Activated CD4-positive, alpha-beta T cell treated with anti-CD3 and anti-CD28 coated beads, Interleukin-2, amount 10 ng/mL, durations not matched to agents 7 days and 5 days (primary cell): ENCODE measurements at places on chromosomes 1 and 21.

- no peaks in the 10 kb centered on the region for H3K36me3 ChIP-seq
- H3K27me3 ChIP-seq = no peaks in the 10 kb centered on the region
- no peak overlapping the region for H3K27ac ChIP-seq
- H3K4me3 ChIP-seq = no peak overlapping the region
- no peak for DNase-seq
Measured at GRCh38 chr1:68703921-68704354, 207.1 kb upstream of the DEPDC1 start.

- peaks cover 21% of the 10 kb centered on the region for H3K27me3 ChIP-seq
- no peak overlapping the region for H3K4me3 ChIP-seq
- peak overlapping the region; percentile 48 for H3K27ac ChIP-seq
- no peaks in the 10 kb centered on the region for H3K36me3 ChIP-seq
- peaks cover 13% of the 10 kb centered on the region for H3K4me1 ChIP-seq
Measured at GRCh38 chr1:204295671-204296070, 64.1 kb downstream of the PLEKHA6 start.

DNA sequence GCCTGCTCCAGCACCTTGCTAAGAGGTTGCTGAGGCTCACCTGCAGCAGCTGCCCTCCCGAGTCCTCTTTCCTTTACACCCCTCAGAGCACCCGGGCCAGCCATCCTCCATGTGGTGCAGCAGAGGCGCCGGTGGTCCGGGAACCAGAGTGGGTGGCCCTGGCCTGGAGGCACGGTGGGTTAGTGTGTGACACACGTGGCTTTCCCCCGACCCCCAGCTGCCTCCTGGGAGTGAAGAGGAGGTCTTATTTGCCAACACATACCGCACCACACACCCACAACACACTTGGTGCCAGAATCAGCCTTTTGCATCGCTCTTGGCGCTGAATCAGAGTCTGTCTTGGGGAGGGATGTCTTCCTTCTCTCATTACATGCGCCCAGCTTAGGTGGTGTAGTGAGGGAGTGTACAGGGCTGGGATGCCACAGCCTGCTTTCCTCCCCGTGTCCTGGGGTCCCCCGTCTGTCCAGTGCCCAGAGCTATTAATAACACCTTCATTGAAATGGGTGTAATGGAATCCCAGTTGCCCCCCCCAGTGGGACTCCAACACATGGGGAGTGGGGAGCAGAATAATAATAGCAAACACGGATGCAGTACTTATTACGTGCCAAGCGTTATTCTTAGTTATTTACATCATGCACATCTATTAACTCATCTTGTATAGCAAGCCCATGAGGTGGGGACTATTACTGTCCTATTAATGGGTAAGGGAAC is 38.2 kb downstream of the MAPKAPK2 start:
- H3K4me3 ChIP-seq = no peak overlapping the region
- H3K27ac ChIP-seq = no peak overlapping the region
- H3K36me3 ChIP-seq = peaks cover 2% of the 10 kb centered on the region
- H3K27me3 ChIP-seq = no peaks in the 10 kb centered on the region

DNA sequence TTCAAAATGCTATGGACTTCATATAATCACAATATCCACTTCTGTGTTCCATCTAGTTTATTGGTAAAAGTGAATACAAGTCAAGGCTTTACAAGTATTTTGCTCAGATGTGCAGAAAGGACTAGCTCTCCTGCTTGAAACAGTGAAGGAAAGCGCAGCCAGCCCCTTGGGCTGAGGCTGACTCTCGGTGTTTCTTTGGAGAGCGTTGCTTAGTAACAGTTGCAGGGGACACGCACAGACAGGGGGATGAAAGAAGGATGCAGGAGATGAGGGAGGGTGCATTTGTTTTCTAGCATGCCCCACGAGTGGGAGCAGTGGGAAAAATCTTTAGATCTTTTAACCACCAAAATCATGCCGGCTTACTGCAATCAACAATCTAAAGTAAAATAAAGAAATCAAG is 9.1 kb downstream of the PYCR2 start:
- DNase-seq = no peak
- peaks cover 35% of the 10 kb centered on the region for H3K36me3 ChIP-seq
- no peaks in the 10 kb centered on the region for H3K27me3 ChIP-seq
- H3K4me1 ChIP-seq = peaks cover 35% of the 10 kb centered on the region
- no peak overlapping the region for H3K27ac ChIP-seq

DNA sequence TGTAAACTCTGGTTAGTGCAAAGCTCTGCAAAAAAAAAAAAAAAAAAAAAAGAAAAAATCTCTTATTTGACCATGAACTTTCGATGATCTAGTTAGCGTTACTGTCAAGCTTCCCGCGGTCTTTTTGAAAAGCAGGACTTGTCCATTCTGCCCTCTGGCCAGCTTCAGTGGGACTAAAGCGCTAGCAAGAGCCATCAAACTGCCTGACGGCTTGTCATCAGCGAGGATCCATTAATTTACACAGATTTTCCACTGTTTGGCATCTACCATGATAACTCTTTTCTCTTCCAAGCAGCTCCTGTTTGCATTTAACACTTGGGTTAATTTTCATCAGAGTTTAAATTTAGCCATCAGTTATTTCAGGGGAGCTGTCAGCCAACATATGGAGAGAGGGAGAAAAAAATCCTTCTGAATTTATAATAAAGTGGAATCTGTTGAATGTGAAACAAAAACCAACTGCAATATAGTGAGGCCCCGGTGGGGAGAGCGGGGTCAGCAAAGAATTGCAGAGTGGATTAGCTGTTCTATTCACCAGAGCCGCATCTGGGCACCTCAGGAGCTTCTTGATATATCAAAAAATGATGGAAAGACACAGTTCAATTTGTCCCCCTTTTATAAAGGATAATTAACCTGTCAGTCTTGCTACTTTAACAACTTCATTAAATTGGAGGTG is 298.2 kb downstream of the SPATA17 start:
- H3K27ac ChIP-seq = no peak overlapping the region
- no peak for DNase-seq
- no peaks in the 10 kb centered on the region for H3K4me1 ChIP-seq
- H3K4me3 ChIP-seq = no peak overlapping the region

GRCh38 chr1:157277913-157278312 is 139.7 kb upstream of the ETV3 start:
- no peak overlapping the region for H3K27ac ChIP-seq
- H3K27me3 ChIP-seq = peaks cover 22% of the 10 kb centered on the region
- no peak overlapping the region for H3K4me3 ChIP-seq
- no peaks in the 10 kb centered on the region for H3K4me1 ChIP-seq
- no peak for DNase-seq
- H3K36me3 ChIP-seq = no peaks in the 10 kb centered on the region

GRCh38 chr1:67040405-67040804 is 13.5 kb downstream of the SLC35D1 start:
- DNase-seq = no peak
- H3K4me1 ChIP-seq = peaks cover 1% of the 10 kb centered on the region
- peaks cover 77% of the 10 kb centered on the region for H3K36me3 ChIP-seq
- no peaks in the 10 kb centered on the region for H3K27me3 ChIP-seq
- H3K27ac ChIP-seq = no peak overlapping the region

GRCh38 chr1:68103884-68104554 is 53.6 kb upstream of the DIRAS3 start:
- H3K27ac ChIP-seq = no peak overlapping the region
- H3K4me3 ChIP-seq = no peak overlapping the region
- no peak for DNase-seq
- no peaks in the 10 kb centered on the region for H3K36me3 ChIP-seq
- no peaks in the 10 kb centered on the region for H3K4me1 ChIP-seq

DNA sequence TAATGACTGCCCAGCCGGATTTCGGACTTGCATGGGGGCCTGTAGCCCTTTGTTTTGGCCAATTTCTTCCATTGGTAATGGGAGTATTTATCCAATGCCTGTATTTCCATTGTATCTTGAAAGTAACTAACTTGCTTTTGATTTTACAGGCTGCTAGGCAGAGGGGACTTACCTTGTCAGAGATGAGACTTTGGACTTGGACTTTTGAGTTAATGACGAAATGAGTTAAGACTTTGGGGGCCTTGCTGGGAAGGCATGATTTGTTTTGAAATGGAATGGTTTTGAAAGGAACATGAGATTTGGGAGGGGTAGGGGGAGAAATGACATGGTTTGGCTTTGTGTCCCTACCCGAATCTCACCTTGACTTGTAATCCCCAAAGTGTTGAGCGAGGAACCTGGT is 9.6 kb downstream of the UBE2G2 start:
- H3K4me3 ChIP-seq = no peak overlapping the region
- H3K4me1 ChIP-seq = peaks cover 31% of the 10 kb centered on the region
- no peaks in the 10 kb centered on the region for H3K27me3 ChIP-seq
- H3K27ac ChIP-seq = no peak overlapping the region
- H3K36me3 ChIP-seq = peaks cover 12% of the 10 kb centered on the region

DNA sequence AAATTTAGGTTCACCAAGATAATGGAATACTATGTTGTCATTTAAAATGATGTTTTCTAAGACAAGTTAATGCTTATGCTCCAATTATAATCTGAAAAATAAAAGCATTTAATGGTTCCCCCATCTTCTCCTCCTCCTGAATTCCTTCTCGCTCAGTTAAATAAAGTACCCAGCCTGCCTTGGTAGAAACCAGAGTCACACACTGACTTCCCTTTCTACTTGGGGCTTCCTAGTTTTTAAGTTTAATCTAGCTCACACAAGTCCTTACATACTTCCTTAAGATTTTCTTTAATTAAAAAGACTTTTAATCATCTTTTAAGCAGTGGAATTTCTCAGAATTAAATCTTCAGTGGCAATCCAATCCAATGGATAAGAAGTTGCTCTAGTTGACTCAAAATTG is 32.9 kb downstream of the CD58 start:
- peaks cover 51% of the 10 kb centered on the region for H3K4me1 ChIP-seq
- no peak overlapping the region for H3K27ac ChIP-seq
- DNase-seq = no peak
- no peak overlapping the region for H3K4me3 ChIP-seq
- H3K27me3 ChIP-seq = no peaks in the 10 kb centered on the region
- H3K36me3 ChIP-seq = peaks cover 70% of the 10 kb centered on the region

GRCh38 chr21:44834951-44835646 is 17.2 kb upstream of the SUMO3 start:
- peaks cover 7% of the 10 kb centered on the region for H3K4me1 ChIP-seq
- H3K27ac ChIP-seq = peak overlapping the region; percentile 13
- no peaks in the 10 kb centered on the region for H3K27me3 ChIP-seq
- DNase-seq = no peak

DNA sequence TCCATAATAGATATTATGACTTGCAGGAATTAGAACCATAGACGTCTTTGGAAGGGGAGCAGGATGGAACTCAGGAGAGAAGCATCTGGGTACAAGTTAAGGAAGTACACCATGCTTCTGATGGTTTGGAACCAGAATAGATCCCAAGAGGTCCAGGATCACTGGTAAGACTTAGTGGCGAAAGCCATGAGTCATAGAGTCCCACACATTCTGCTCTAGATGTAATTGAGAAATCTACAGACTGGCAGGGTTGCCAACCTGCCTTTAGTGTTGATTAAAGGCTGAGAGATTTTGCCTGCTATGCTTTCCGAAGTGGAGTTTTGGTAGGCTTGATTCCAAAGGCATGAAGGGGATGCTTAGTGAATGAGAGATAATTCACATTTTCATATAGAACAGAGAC is 57.1 kb upstream of the C1orf87 start:
- peaks cover 10% of the 10 kb centered on the region for H3K4me1 ChIP-seq
- H3K27me3 ChIP-seq = no peaks in the 10 kb centered on the region
- H3K4me3 ChIP-seq = no peak overlapping the region
- no peak for DNase-seq

GRCh38 chr1:224770336-224770693 is 154.2 kb downstream of the CNIH3 start:
- no peak for DNase-seq
- no peak overlapping the region for H3K27ac ChIP-seq
- no peak overlapping the region for H3K4me3 ChIP-seq
- H3K27me3 ChIP-seq = peaks cover 20% of the 10 kb centered on the region
- no peaks in the 10 kb centered on the region for H3K36me3 ChIP-seq

- no peak for DNase-seq
- H3K27me3 ChIP-seq = peaks cover 7% of the 10 kb centered on the region
- H3K36me3 ChIP-seq = peaks cover 4% of the 10 kb centered on the region
- no peak overlapping the region for H3K27ac ChIP-seq
Measured at GRCh38 chr1:43513471-43514173, 17.1 kb upstream of the PTPRF start.

- H3K27me3 ChIP-seq = peaks cover 6% of the 10 kb centered on the region
- H3K36me3 ChIP-seq = no peaks in the 10 kb centered on the region
- H3K4me3 ChIP-seq = no peak overlapping the region
- H3K4me1 ChIP-seq = no peaks in the 10 kb centered on the region
Measured at GRCh38 chr1:219324171-219324570, 150.5 kb downstream of the LYPLAL1 start.

- no peak for DNase-seq
- peaks cover 33% of the 10 kb centered on the region for H3K4me1 ChIP-seq
- no peaks in the 10 kb centered on the region for H3K27me3 ChIP-seq
- H3K4me3 ChIP-seq = peak overlapping the region; percentile 35
- H3K36me3 ChIP-seq = peaks cover 4% of the 10 kb centered on the region
- peak overlapping the region; percentile 68 for H3K27ac ChIP-seq
Measured at GRCh38 chr1:107829036-107829770, 135.8 kb downstream of the VAV3 start.

DNA sequence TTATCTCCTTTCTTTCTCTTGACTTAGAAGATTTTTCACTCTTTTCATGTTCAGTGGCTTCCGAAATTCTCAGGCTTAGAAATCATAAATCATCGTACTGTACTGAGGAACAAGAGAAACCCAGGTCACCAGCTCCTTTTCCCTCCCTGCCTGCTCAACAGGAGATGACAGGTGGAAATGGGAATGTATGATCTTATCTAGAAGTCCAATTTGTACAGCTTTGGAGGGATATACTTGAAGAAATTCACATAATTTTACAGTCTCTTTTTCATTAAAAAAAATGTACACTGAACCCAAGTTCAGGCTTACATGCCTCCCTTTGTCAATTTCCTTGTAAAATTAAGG is 11.7 kb downstream of the EVA1C start:
- H3K36me3 ChIP-seq = peaks cover 2% of the 10 kb centered on the region
- no peaks in the 10 kb centered on the region for H3K4me1 ChIP-seq
- H3K4me3 ChIP-seq = no peak overlapping the region
- no peak for DNase-seq
- no peak overlapping the region for H3K27ac ChIP-seq

- peaks cover 78% of the 10 kb centered on the region for H3K36me3 ChIP-seq
- no peak overlapping the region for H3K4me3 ChIP-seq
- no peaks in the 10 kb centered on the region for H3K27me3 ChIP-seq
- peaks cover 35% of the 10 kb centered on the region for H3K4me1 ChIP-seq
- no peak for DNase-seq
- peak overlapping the region; percentile 9 for H3K27ac ChIP-seq
Measured at GRCh38 chr1:70247768-70248167, 26.6 kb downstream of the SRSF11 start.

DNA sequence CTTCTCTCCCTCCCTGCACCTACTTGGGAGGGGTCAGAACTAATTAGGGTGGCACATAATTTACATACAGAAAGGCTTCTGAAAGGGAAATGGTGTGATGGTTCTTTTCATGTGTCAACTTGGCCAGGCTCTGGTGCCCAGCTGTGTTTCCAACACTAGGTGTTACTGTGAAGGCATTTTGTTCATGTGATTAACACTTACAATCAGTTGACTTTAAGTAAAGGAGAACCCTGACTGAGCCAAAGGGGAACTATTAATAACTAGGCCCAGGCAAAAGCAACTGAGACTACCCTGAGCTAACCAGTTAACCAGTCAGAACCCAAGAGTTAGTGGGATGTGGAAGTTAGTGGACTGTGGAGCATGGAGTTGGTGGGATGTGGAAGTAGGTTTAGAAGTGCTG is 114.9 kb downstream of the SEC16B start:
- H3K36me3 ChIP-seq = no peaks in the 10 kb centered on the region
- H3K4me3 ChIP-seq = no peak overlapping the region
- DNase-seq = no peak

GRCh38 chr1:39960431-39960958 is 5.5 kb downstream of the MFSD2A start:
- DNase-seq = peak; percentile 45
- H3K36me3 ChIP-seq = no peaks in the 10 kb centered on the region
- H3K27ac ChIP-seq = peak overlapping the region; percentile 91
- H3K27me3 ChIP-seq = no peaks in the 10 kb centered on the region
- peak overlapping the region; percentile 48 for H3K4me3 ChIP-seq
